Aorta (tissue), 5 donors: ENCODE measurements at places on chromosomes 3 and 15. TPM values are rescaled to one million over a fixed set of nuclear protein-coding genes. Genes with fewer than 3 reads are reported as not detected.

Gene TJP1
- total RNA-seq, result 141 TPM

Gene ADAMTSL3
- total RNA-seq, result 54.8 TPM

Gene IGSF11
- total RNA-seq, result 0.42 TPM

GRCh38 chr3:17709236-17709810, 33.1 kb downstream of the TBC1D5 start:
- DNase-seq, result no peak

GRCh38 chr3:55332176-55332575, 154.9 kb downstream of the WNT5A start:
- no peak for DNase-seq

- no peak for DNase-seq
Observed at GRCh38 chr3:104438706-104439105, 928.0 kb upstream of the ALCAM start.

GRCh38 chr3:131630807-131631206, 128.0 kb upstream of the MRPL3 start:
- no peak for DNase-seq

DNA sequence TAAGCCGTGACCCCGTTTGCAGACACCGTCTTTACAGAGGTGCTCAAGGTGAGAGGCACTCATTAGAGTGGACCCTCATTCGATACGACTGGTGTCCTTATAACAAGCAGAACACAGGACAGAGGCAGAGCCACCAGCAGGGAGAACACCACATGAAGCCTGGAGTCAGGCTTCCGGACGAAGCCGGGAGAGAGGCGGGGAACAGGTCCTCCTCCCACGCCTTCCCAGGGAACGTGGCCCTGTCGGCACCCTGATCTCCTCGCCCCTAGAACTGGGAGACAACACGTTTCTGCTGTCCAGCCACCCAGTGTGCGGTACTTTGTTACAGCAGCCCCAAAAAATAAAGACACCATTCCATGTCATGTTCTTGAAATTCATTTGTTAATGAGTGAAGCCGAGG, 33.6 kb downstream of the ZDHHC19 start:
- peak; percentile 9 for DNase-seq
